ENCODE measurements at places on chromosomes 12 and 14.

GRCh38 chr14:100872259-100873095 is 31.0 kb downstream of the RTL1 start:
- no peak for DNase-seq

DNA sequence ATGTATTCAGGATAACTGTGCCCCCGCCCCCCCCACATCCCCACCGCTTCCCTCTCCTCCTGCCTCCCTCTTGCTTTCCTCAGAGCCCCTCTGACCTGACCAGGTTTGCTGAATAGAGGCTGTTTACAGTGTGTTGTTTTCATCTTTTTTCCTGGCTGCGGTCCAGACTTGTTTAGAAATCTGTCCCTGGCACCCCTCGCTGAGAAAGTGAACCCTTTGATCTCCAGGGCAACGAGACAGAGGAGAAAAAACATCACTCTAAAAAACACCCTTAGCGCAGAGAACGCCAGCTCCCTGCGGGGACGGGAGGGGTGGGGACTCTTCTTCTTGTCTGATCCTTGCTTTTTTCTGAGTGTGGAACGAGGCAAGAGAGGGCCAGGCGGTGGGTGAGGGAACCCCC is 22.5 kb downstream of the SDS start:
- peak; percentile 4 for DNase-seq

DNA sequence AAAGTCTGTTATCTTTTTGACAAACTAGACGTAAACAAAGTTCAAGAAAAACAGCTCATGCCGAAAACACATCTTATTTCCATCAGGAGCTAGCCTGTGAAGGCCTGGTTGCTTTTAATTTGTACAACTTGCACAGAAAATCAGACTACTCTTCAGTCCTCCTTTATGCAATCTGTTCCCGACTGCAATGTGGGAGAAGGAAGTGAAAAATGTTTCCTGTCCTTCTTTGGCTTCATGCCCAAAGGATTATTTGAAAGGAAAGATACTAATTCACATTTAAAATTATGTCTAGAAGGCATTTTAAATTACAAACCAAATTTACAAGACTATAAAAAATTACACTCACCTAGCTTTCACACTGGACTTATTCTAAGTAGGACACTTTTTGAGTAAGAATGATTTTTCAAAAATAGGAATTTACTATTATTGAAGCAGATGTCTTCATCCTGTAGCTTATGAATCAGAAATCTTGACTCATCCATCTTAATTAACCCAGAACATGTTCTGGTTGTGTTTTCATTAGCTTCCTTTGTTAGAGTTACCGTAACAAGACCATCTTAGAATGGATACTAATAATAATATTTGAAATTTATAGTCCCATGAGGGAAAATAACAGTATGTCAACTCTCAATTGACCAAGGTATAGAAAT is 272.6 kb downstream of the PRKD1 start:
- no peak for DNase-seq

- DNase-seq = no peak
Measured at GRCh38 chr12:53652366-53652765, 23.5 kb downstream of the ATP5MC2 start.

GRCh38 chr14:100525615-100526014 is 61.6 kb downstream of the BEGAIN start:
- DNase-seq = no peak

GRCh38 chr12:64631197-64631596 is 20.9 kb downstream of the RASSF3 start:
- no peak for DNase-seq

DNA sequence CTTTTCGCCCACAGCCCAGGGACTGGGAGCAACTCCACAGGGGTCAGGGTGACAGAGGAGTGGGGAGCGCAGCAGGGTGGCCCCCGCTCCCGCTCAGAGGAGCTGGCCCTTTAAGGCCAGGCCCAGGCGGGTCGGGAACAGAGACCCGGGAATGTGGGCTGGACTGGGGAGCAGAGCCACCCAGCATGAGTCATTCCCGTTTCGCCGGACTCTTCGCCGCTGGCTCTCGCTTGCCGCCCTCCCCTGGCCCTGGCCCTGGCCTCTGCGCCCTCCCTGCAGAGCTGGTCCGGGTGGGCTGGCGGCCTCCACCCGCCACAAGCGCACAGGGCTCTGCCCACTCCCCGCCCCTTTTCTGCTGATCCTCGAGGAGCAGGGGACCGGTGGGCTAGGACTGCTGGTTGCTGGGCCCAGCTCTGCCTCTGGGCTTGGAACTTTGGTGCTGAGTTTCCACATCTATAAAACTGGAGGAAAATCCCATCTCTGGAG is 92.8 kb downstream of the NINJ2 start:
- DNase-seq = peak; percentile 33

DNA sequence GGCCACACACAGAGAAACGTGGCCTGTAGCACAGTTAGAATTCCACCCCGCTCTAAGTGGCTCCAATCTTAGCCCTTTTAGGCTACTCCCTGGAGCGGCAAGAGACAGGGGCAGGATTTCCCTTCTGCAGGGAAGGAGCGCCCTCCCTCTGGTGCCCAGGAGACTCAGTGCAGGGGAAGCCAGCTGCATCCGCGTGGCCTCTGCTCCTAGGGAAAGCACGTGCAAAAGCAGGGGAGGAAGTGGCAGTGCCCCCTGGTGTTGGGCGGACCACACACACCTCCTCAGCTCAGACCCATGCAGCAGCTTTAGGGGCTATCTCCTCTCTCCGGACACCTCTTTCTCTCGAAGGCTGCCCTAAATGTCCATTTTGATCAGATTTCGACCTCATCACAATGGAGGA is 50.0 kb downstream of the SPRING1 start:
- no peak for DNase-seq

GRCh38 chr12:28278499-28278898 is 88.2 kb downstream of the CCDC91 start:
- DNase-seq = no peak

DNA sequence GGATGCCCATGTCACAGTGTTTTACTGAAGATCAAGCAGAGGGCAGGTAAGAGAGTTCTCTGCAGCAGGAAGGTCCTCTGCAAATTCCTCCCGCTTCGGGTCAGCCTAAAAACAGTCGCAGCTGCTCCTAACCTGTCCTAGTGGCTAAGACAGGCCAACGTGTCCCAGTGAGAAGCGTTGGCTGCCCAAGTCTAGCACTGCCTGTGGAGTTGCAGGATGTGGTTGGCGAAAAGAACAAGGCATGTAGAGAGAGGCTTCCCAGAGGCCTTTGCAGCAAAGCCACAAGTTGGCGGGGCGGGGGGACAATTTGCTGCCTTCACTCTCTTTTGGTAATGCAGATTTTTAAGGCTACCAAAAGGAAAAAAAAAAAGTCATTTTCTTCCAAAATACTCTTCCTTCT is 340.1 kb downstream of the BCL11B start:
- no peak for DNase-seq

GRCh38 chr12:124621296-124621660 is 53.9 kb upstream of the NCOR2 start:
- DNase-seq = no peak

- DNase-seq = no peak
Measured at GRCh38 chr12:13142747-13143146, 39.3 kb upstream of the GSG1 start.

DNA sequence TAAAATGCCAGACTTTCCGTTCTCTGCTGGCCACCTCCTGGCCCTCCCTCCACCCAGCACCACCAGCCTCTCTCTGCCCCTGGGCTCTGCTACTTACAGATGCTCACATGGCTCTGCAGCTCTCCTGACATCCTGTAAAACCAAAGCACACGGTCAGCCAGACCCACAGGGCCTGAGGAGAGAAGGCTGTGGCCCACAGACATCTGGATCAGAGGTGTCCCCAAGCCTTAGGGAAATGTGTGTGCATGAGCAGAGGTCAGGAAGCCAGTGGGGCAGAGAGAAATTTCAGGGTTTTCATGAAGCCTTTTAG is 11.5 kb downstream of the KRT77 start:
- no peak for DNase-seq

DNA sequence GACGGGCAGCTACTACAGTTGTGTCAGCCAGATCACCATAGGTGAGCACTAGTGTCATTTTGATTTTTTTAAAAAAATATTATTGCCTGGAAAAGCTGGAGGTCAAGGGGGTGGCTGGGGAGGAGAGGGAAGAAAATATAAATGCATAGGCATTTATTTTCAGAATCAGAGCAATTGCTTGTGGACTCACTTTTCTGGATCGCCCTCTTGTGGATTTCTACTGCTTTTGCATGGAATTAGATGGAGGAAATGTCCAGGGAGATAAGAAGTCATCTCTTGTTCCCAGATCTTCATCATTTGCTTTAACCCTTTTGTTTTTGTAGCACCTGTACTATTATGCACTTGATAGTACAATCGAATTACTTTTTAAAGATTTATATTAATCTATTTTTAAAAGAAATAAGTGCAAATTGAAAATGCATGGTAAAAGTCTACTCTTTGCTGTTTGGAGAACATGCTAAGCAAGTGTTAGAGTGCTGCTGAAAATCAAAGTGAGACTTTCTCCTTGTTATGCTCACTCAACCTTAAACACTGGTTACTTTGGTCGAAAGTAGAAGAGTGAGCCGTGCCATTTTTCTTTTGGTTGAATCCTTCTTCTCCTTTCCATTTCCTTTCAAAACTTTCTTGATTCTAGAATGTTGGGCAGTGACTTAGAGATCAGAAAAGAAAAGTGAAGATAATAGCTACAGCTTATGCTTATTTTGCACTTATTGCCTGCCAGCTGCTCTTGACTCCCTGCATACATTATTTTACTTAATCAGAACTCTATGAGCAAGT is 60.6 kb upstream of the ANO4 start:
- DNase-seq = no peak

GRCh38 chr12:132268674-132269073 is 60.7 kb downstream of the GALNT9 start:
- no peak for DNase-seq

GRCh38 chr14:66231820-66232219 is 254.4 kb upstream of the CCDC196 start:
- DNase-seq = no peak

GRCh38 chr12:24444634-24445033 is 495.2 kb upstream of the SOX5 start:
- no peak for DNase-seq

- no peak for DNase-seq
Measured at GRCh38 chr12:108403952-108404351, 64.8 kb upstream of the CMKLR1 start.

DNA sequence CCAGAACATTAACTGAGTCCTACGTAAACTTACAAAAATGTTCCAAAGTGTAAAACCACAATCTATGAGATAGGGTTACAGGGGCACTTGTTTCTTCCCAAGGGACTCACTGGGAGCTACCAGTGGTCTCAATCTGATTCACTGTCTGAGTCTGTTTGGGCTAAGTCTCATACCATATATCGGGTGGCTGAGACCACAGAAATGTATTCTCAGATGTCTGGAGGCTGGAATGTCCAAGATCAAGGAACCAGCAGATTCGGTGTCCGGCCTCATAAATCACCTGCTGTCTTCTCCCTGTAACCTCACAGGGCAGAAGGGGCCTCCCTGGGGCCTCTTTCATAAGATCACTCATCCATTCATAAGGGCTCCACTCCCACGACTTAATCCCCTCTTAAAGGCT is 616.3 kb upstream of the TMEM132C start:
- no peak for DNase-seq

GRCh38 chr12:79939728-79940310 is 4.9 kb upstream of the PPP1R12A start:
- no peak for DNase-seq

DNA sequence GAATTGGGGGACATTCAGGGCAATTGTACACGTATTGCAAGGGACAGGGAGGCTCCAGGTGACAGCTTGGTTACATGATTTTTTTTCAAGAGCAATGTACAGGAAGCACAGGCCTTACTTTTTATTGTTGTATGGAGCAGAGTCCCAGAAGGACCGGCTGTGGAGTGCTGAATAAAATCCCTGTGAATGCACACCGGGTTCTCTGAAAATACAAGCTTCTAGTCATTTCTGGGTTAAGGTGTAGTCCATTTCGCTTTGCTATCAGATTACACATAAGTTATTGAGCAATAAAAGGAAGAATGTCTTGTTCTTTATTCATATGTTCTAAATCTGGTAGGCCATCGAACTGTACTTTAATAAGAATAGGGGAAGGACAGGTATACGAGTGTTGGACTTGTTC is 52.2 kb downstream of the PDE3A start:
- no peak for DNase-seq

DNA sequence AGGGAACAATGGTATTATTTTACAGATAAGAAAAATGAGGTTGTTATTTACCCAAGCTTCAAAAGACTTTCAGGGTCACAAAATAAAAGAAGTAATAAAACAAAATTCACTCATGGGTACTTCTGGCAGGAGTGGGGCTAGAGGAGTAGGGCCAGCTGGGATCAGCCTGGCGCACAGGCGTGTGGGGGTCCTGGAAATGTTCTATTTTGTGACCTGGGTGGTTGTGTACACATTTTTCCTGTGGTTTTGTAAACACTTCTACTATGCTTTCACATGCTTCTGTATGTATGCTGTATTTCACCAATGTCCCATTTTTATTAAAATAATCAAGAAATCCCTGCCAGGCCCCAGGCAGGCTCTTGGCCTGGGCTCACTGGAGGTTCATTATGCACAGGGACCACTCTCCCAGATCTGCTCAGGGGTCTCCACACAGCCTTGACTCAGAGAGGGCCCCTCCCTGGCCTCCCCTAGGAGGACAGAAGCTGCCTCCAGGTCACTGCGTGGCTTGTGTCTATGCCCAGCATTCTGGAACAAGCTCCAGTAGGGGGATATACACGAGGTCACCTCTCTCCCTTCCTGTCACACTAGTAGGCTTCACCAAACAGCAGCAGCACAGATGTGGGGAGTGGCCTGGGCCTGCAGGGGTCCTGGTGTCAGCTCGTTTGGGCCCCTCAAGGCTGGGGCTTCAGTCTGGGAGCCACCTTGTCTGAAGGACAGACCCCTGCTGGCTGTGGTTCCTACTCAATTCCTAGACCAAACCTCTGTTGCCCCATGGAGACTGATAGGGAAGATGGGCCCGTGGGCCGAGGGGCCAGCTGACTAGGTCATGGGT is 37.8 kb downstream of the ANAPC7 start:
- no peak for DNase-seq

DNA sequence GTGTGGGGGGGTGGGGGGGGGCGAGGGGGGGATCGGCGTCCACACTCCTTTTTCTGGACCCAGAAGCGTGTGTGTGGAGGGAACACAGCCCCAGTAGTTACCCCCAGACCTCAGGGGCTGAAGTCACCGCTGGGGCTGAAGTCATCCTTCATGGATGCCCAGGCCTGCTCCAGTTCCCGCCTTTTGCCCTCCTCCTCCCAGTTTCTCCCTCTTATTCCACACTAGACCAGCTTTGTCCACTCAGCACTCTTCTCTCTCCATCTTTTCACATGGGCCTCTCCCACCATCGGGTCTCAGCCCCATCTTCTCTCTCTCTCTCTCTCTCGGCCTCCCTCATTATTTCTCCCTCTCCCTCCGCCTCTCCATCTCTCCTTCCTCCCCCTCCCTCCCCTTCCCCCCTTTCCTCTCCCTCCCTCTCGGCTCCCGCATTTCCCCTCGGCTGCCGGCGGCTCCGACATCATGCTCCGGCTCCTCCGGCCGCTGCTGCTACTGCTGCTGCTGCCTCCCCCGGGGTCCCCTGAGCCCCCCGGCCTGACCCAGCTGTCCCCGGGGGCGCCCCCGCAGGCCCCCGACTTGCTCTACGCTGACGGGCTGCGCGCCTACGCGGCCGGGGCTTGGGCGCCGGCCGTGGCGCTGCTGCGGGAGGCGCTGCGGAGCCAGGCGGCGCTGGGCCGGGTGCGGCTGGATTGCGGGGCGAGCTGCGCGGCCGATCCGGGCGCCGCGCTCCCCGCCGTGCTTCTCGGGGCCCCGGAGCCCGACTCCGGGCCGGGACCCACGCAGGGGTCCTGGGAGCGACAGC is at the start of gene P3H3:
Gene P3H3 (plus strand): TSS at position 426 of the 799 bp plus-strand sequence. CDS start 34 bp downstream, at position 460.
- DNase-seq = no peak

GRCh38 chr12:58513852-58514251 is 406.5 kb downstream of the LRIG3 start:
- no peak for DNase-seq
